ENCODE measurements at places on chromosomes 16 and 17.

- DNase-seq, result peak; percentile 85
These were observed 1.7 kb downstream of the HS3ST3B1 start for GRCh38 chr17:14302431-14303099.

DNA sequence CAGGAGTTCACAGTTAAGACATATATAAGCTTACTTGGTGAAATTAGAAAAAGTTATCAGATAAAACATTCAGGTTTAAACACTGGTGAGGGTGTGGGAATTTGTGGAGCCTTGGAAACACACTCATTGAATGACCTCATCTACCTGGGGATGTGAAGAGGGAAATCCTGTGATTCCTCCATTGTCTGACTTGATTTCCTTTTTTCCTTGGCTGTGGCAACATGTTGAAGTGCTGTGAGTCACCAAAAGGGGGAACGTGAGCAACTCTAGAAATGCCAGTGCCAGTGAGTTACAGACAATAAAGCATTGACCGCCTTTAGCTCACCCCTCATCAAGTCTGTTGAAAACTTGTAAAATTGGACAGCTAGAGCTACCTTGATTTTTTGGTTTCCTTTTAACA lies 1.8 kb downstream of the HMOX2 start:
- DNase-seq, result no peak

DNA sequence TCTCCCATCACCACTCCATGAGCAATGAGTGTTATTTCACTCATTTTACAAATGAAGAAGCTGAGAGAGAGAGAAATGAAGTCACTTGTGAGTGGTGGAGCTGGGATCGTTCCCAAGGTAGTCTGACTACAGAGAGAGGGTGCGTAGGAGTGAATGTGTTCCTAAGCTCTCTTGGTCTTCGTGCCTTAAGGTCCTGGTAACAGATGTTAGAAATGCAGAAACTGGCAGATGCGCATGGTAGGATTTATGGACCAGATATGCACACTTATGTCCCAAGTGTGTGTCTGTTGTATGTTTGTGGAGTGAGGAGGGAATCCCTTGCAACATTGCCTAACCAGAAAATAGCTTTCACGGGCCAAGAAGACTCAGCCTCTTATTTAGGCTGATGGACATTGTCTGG lies 93.2 kb upstream of the ZNF469 start:
- no peak for DNase-seq

DNA sequence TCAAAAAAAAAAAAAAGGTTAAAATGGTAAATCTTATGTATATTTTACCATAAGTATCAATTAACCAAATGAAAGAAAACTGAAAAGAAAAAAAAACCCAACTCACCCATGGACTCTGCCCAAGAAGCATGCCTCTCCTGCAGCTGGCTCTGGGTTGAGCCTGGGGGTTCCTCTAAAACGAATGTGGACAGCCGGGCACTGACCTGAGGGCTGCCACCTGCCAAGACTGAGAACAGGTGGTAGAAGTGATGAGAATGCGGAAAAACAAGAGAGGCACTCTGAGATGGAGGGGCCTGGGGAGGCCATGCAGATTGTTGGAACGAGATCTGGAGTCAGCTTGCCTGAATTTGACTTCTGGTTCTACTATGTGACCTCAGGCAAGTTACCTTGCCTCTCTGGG lies 85.5 kb upstream of the MSI2 start:
- no peak for DNase-seq

GRCh38 chr17:343211-343610 lies 9.4 kb downstream of the RPH3AL start:
- no peak for DNase-seq

GRCh38 chr17:59485946-59486345 lies 79.5 kb upstream of the DHX40 start:
- DNase-seq, result no peak

GRCh38 chr16:9909072-9909825 lies 273.0 kb downstream of the GRIN2A start:
- no peak for DNase-seq

GRCh38 chr16:50653633-50654519 lies 27.2 kb downstream of the SNX20 start:
- DNase-seq, result no peak

DNA sequence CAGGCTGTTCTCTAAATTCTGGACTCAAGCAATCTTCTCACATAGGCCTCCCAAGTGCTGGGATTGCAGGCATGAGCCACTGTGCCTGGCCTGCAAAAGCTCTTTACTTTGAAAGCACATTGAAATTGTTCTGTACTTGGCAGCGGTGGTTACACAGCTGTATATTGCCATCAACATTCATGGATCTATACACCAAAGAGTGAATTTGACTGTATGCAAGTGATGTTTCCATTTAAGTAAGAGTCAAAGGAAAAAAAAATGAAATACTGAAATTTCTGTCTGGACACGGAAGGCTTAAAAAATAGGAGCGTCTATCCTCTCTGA lies 450.6 kb upstream of the PSMD7 start:
- no peak for DNase-seq

Data from erythroblast (primary cell).